ENCODE measurements at places on chromosomes 13 and 19. TPM values are rescaled to one million over a fixed set of nuclear protein-coding genes. Genes with fewer than 3 reads are reported as not detected.

DNA sequence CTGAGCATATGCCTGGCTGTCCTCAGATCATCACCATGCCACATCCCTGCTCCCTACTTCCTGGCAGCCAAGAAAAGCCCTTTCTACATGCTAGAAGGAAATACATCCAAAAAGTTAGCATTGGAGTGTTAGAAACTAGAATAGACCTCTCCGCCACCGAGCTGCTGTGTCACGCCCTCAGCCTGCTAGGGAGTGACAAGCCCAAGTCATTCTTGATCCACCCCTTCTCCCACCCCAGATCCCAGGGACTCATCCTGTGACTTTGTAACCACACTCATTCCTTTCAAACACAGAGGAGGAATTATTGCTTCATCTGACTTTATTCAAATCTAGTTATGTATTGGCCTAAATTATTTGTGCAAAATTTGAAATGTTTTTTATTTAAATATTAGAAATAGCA, 45.3 kb downstream of the POLR1D start:
- H3K4me1 ChIP-seq = no peaks in the 10 kb centered on the region
- H3K36me3 ChIP-seq = no peaks in the 10 kb centered on the region
- no peak for DNase-seq
- H3K27me3 ChIP-seq = no peaks in the 10 kb centered on the region
- H3K4me3 ChIP-seq = no peak overlapping the region

DNA sequence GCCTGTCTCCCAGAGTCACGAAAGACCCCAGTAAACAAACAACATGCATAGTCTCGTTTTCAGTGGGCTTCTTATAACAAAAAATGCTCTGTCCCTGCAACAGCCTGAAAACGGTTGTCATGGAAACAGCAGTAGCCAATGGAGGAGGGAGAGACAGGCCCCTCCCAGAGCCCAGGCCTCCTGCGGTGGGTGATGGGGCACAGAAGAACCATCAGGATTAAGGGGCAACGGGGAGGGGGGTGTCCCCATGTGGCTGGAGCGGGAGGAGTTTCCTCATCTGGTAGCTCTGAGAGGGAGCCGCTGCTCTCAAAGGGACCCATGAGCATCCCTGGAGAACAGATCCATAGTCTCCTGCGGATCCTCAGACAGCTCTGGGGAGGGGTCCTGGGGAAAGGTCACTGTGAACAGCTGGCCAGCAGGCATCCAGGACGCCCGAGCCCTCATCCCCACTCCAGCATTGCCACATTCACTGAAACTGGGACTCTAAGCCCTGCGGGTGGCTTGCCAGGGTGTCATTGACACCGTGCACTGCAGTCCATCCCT, 37.5 kb upstream of the PNMA8B start:
- no peak overlapping the region for H3K27ac ChIP-seq
- no peaks in the 10 kb centered on the region for H3K36me3 ChIP-seq
- H3K27me3 ChIP-seq = no peaks in the 10 kb centered on the region
- H3K4me1 ChIP-seq = no peaks in the 10 kb centered on the region
- no peak for DNase-seq

- H3K36me3 ChIP-seq = no peaks in the 10 kb centered on the region
- no peaks in the 10 kb centered on the region for H3K4me1 ChIP-seq
- H3K27me3 ChIP-seq = no peaks in the 10 kb centered on the region
- H3K4me3 ChIP-seq = no peak overlapping the region
- H3K27ac ChIP-seq = no peak overlapping the region
Measured at GRCh38 chr13:37889102-37889501, 19.5 kb upstream of the TRPC4 start.

- no peak overlapping the region for H3K27ac ChIP-seq
- no peak for DNase-seq
- H3K4me1 ChIP-seq = no peaks in the 10 kb centered on the region
- H3K27me3 ChIP-seq = no peaks in the 10 kb centered on the region
- no peaks in the 10 kb centered on the region for H3K36me3 ChIP-seq
Measured at GRCh38 chr19:27828829-27829228, 1384.1 kb downstream of the UQCRFS1 start.

DNA sequence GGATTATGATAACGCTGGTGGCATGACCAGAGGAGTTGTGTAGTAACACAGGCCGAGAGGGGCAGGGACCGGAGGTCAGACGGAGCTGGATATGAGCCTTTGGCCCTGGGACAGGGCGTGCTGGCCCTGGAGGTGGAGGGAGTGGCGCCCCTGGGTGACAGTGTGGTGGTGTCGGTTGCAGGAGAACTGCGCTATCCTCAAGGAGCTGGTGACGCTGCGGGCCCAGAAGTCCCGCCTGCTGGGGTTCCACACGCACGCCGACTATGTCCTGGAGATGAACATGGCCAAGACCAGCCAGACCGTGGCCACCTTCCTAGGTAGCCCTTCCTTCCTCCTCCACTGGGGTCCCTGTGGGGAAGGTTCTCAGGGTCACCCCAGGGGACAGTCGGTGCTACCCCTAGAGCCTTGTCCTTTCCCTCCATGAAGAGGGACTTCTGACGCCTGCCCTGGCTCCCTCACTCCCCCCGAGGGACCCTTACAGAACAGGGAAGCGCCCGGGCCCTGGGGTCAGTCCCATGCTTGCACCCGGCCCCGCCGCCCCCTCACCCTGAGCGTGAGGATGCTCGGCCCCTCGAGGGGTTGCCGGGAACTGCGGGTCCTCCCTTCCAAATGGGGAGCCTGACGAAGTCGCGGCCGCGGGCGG, 12.8 kb upstream of the ZNF554 start:
- no peak overlapping the region for H3K4me3 ChIP-seq
- no peaks in the 10 kb centered on the region for H3K27me3 ChIP-seq
- no peaks in the 10 kb centered on the region for H3K36me3 ChIP-seq
- DNase-seq = no peak
- no peak overlapping the region for H3K27ac ChIP-seq
- no peaks in the 10 kb centered on the region for H3K4me1 ChIP-seq

- peak; percentile 93 for DNase-seq
- no peaks in the 10 kb centered on the region for H3K36me3 ChIP-seq
- H3K27ac ChIP-seq = peak overlapping the region; percentile 82
- H3K27me3 ChIP-seq = no peaks in the 10 kb centered on the region
Measured at GRCh38 chr19:39031368-39032062, 834 bp downstream of the FBXO27 start.

Gene OR7C1
- total RNA-seq = 0.98 TPM

DNA sequence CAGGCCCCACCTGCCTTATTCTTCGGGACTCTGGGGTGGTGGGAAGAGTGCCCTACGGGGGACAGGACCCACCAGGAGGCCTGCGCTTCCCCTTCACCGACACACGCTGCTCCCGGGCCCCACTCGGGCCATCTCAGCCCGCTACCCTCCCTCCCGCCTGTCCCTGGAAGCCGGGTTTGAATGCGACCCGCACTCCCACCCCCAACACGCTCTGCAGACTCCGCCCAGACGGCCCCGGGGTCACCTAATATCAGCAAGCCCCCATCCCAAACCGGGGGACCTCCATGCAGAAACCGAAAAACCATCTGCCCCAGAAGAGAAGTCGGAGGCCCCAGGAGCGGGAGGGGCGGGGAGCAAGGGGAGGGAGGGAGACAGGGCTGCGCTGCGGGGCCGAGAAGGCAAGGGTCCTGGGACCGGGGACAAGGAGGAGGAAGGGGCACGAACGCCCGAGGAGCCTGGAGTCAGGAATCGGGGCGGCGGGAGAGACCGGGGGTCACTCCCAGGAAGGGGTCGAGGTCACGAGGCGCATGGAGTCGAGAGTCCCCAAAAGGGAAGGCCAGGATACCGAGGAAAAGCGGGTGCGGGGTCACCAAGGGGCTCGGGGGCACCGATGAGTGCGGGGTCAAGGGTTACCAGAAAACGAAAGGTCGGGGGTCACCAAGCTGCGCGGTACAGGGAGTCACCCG, 766 bp downstream of the SBNO2 start:
- H3K27ac ChIP-seq = peak overlapping the region; percentile 99
- peak overlapping the region; percentile 83 for H3K4me3 ChIP-seq
- peaks cover 24% of the 10 kb centered on the region for H3K4me1 ChIP-seq
- DNase-seq = peak; percentile 26
- H3K27me3 ChIP-seq = no peaks in the 10 kb centered on the region

DNA sequence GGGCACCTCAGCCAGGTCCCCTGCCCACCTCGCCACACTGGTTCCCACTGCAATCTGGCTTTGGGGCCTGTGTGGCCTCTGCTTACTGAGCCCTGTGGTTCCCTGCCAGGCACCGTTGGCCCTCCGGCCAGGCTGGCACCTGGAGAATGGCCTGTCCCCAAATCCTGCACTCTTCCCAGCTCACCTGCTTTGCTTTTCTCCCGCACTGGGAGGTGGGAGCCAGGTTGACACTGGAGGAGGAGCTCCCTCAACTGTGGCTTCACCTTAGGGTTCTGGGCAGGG, 97.0 kb downstream of the SCGB2B2 start:
- H3K36me3 ChIP-seq = no peaks in the 10 kb centered on the region
- no peak overlapping the region for H3K4me3 ChIP-seq
- no peak for DNase-seq
- H3K27me3 ChIP-seq = no peaks in the 10 kb centered on the region
- H3K4me1 ChIP-seq = no peaks in the 10 kb centered on the region

GRCh38 chr13:110233181-110233950, 73.6 kb downstream of the COL4A1 start:
- no peaks in the 10 kb centered on the region for H3K27me3 ChIP-seq
- peak overlapping the region; percentile 10 for H3K4me3 ChIP-seq
- H3K4me1 ChIP-seq = no peaks in the 10 kb centered on the region
- no peak for DNase-seq

Gene GPR4
- 1.2 TPM for total RNA-seq

DNA sequence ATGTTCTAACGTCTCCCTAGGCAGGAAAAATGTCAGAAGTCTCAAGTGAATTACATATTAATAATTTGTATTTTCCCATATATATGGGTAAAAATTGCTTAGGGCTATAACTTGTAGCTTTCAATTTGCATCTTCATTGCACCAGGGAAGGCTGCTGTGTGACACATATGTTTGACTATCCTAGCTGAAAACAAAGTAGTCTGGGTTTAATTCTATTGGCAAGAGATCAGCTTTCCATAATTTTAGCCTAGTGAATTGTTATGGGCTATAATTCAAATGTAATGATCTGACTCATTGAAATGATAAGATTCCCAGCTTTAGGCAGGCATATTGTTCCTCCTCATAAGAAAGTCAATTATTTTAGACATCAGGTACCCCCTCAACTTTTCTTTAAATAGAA, 553.1 kb downstream of the DCT start:
- no peaks in the 10 kb centered on the region for H3K4me1 ChIP-seq
- no peak overlapping the region for H3K27ac ChIP-seq
- H3K27me3 ChIP-seq = no peaks in the 10 kb centered on the region
- no peak overlapping the region for H3K4me3 ChIP-seq

Gene ERICH6B
- not detected for total RNA-seq

- no peak overlapping the region for H3K27ac ChIP-seq
- DNase-seq = no peak
- H3K4me3 ChIP-seq = peak overlapping the region; percentile 45
- peaks cover 46% of the 10 kb centered on the region for H3K27me3 ChIP-seq
- H3K36me3 ChIP-seq = no peaks in the 10 kb centered on the region
Measured at GRCh38 chr19:53308339-53308811, 25.2 kb upstream of the ZNF845 start.

DNA sequence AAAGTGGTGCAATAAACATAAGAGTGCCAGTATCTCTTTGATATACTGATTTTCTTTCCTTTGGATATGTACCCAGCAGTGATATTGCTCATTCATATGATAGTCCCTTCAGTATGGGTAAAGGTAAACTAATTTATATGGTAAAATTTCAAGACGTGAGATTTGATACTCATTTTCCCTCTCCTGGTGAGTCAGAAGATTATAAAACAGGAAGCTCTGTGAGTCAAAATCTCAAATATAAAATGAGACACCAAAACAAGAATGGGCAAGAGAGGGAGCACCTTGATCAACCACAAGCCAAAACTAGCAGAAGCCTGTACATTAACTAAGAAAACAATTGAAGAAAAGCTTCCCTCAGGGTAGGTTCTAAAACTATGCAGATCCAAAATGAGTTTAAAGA, 216.3 kb downstream of the SLITRK6 start:
- no peak overlapping the region for H3K27ac ChIP-seq
- no peaks in the 10 kb centered on the region for H3K4me1 ChIP-seq
- DNase-seq = no peak
- no peak overlapping the region for H3K4me3 ChIP-seq

Gene ZNF135
- total RNA-seq = 16.2 TPM

DNA sequence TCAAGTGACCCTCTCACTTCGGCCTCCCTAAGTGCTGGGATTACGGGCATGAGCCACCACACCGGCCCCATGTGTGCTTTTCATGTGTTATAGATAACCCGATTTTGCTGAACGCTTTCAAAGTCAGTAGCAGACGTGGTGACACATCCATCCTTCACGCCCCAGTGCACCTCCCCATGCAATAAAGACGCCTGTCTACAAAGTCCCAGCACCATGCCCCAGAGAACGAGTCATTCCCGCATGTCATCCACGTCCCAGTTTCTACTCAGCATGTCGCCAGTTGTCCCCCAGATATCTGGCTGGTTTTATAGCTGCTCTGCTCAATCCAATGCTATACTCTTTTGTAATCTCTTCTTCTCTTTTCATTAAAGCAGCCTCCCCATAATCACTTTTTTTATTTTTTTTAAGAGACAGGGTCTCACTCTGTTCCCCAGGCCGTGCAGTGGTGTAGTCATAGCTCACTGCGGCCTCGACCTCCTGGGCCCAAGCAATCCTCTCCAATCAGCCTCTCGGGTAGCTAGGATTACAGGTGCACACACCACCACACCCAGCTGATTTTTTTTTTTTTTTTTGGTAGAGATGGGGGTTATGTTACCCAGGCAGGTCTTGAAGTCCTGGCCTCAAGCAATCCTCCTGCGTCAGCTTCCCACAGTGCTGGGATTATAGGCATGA, 42.5 kb downstream of the DNM2 start:
- H3K27ac ChIP-seq = no peak overlapping the region
- no peaks in the 10 kb centered on the region for H3K4me1 ChIP-seq
- H3K36me3 ChIP-seq = no peaks in the 10 kb centered on the region
- no peaks in the 10 kb centered on the region for H3K27me3 ChIP-seq

DNA sequence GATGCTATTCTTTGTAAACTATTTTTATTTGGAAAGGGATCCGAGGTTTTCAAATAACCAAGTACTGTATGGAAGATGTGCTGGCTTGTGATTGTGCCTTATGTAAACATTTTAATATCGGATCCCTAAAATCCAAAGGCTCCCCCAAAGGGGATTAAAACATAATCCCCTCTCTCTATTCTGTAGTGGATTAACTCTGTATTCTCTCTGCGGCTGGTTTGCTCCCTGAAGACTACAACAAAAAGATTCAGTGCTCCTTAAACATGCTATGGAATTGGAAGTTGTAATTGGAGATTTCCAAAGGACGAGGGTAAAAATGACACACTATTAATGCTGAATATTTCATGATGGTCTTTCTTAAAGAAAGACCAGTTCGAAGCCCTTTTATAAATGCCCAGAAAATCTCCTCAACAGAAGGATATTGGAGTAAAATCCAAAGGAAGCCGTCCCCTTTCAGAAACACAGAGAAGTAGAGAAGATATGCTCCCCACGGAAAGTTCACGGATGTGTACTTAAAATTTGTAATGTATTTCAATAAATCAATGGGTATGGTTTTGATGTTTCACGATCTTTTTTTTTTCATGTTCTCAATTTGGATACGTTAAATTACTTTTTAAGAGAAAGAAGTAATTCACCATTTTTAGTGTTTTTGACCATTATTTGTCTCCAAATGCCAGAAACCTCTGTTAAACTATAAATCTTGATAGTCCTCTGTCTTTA, 6.5 kb downstream of the MAB21L1 start:
- H3K27ac ChIP-seq = peak overlapping the region; percentile 83
- H3K36me3 ChIP-seq = no peaks in the 10 kb centered on the region
- no peaks in the 10 kb centered on the region for H3K4me1 ChIP-seq
- peaks cover 7% of the 10 kb centered on the region for H3K27me3 ChIP-seq

Gene ZIM2
- total RNA-seq = 1.3 TPM

GRCh38 chr13:62524061-62524460, 1108.4 kb upstream of the PCDH20 start:
- no peaks in the 10 kb centered on the region for H3K36me3 ChIP-seq
- H3K27me3 ChIP-seq = no peaks in the 10 kb centered on the region
- no peaks in the 10 kb centered on the region for H3K4me1 ChIP-seq
- H3K27ac ChIP-seq = no peak overlapping the region
- DNase-seq = no peak

Data from breast epithelium (tissue), 4 donors.